Metanephros (tissue), 2 donors: ENCODE measurements at places on chromosomes 11 and 22. TPM values are rescaled to one million over a fixed set of nuclear protein-coding genes. Genes with fewer than 3 reads are reported as not detected.

Gene MIAT
- 2.6 TPM for total RNA-seq

Gene STIM1
- total RNA-seq = 45.3 TPM

Gene PGA5
- not detected for total RNA-seq

Gene MAJIN
- 0.70 TPM for total RNA-seq

Gene PACSIN3
- total RNA-seq = 52.4 TPM
